ENCODE measurements at places on chromosomes 7 and 10. TPM values are rescaled to one million over a fixed set of nuclear protein-coding genes. Genes with fewer than 3 reads are reported as not detected.

MKLN1 gene
- total RNA-seq = 36.7 TPM

ASIC3 gene
- total RNA-seq = 3.2 TPM

DNAH11 gene
- 0.02 TPM for total RNA-seq

FAM237B gene
- total RNA-seq = not detected

HOXA3 gene
- not detected for total RNA-seq

GNAT3 gene
- total RNA-seq = not detected

ATOH7 gene
- not detected for total RNA-seq

WIPF3 gene
- total RNA-seq = not detected

MLXIPL gene
- total RNA-seq = not detected

TFEC gene
- total RNA-seq = 0.16 TPM

SRGN gene
- 278 TPM for total RNA-seq

KNDC1 gene
- not detected for total RNA-seq

ANKRD22 gene
- not detected for total RNA-seq

TCAF1 gene
- total RNA-seq = 8.6 TPM

RHBDD2 gene
- total RNA-seq = 29.6 TPM

CLDN3 gene
- not detected for total RNA-seq

NPC1L1 gene
- total RNA-seq = not detected

HPSE2 gene
- not detected for total RNA-seq

CDHR1 gene
- 0.91 TPM for total RNA-seq

MRPL32 gene
- total RNA-seq = 90.7 TPM

SLC39A12 gene
- not detected for total RNA-seq
